Stimulated activated naive CD8-positive, alpha-beta T cell treated with anti-CD3 and anti-CD28 coated beads, Interleukin-15, amount 100 ng/mL, for 72 hours (primary cell): ENCODE measurements at places on chromosomes 1 and 21.

- DNase-seq: no peak
Observed at GRCh38 chr1:226575739-226576378, 27.3 kb downstream of the STUM start.

GRCh38 chr1:210698661-210699060 lies 370.0 kb downstream of the HHAT start:
- DNase-seq: no peak

DNA sequence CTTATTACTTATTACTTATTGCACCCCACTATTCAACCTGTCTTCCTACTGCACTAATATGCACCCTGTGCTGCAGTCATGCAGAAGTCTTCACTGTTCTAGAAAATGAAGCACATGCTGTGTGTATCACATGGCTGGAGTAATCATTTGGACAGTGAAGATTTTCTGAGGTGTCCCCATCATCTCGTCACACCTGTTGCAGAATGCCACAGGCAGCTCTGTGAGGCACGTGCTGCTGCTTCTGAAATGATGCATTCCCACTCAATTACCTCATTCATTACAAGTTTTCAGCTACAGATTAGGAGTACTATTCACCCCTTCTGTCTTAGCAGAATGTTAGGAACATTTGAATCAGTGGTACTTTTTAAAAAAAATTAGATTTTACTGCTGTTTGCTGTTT lies 325.7 kb upstream of the ST6GALNAC5 start:
- DNase-seq: no peak

GRCh38 chr1:154629061-154629674 lies 21.2 kb upstream of the ADAR start:
- DNase-seq: no peak

- DNase-seq: peak; percentile 44
Observed at GRCh38 chr1:12052008-12052573, 11.0 kb upstream of the TNFRSF8 start.

DNA sequence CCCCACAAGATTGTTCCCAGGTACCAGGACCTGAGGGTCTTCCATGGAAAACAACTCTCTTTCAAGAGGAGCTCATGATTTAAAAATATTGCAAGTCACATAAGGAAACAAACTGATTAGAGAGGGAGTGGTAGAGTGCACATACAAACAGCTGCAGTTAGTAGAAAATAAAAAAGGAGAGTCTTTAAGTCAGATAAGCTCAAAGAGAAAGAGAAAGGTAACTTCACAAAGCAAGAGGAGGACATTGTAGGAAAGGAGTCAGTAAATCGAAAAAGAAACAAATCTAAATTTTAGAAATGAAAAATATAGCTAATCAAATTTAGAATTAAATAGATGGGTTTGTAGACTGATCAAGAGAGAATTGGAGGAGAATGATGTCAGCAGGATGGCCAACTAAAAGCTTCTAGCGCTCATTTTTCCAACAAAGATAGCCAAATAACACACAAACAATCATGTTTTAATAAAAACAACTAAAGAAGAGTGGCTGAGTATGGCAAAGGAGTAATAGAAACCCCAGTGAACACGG lies 86.1 kb upstream of the CD53 start:
- DNase-seq: no peak

GRCh38 chr1:39654291-39654690 lies 14.8 kb upstream of the HEYL start:
- no peak for DNase-seq

DNA sequence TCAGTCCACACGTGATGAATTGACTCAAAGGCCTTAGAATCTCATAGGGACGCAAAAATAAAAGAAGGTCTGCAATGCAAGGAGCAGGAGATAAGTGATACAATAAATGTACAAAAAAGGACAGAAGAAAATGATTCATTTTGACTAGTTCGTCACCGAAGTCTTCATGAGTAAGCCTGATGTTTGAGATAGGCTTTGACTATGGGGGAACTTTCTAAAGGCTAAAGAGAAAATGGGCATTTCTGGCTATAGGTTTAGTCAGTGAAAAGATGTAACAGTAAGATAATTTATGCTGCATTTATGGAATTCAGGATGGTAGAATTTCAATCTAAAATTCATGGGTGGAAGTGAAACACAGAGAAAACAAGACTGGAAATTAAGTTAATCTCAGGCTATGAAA lies 163.0 kb downstream of the ADGRL4 start:
- DNase-seq: no peak
